Stimulated activated CD8-positive, alpha-beta memory T cell treated with anti-CD3 and anti-CD28 coated beads, Interleukin-4, amount 100 ng/mL, for 48 hours (primary cell): ENCODE measurements at places on chromosomes 6 and 20.

GRCh38 chr6:156645097-156645496 lies 132.1 kb upstream of the ARID1B start:
- no peak for DNase-seq

DNA sequence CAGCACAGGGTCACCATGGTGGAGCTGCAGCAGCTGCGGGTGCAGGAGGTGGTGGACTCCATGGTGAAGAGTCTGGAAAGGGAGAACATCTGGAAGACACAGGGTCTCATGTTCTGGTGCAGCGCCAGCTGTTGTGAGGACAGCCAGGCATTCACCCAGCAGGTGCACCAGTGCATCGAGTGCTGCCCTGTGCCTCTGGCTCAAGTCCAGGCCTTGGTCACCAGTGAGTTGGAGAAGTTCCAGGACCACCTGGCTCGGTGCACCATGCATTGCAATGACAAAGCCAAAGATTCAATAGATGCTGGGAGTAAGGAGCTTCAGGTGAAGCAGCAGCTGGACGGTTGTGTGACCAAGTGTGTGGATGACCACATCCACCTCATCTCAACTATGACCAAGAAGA lies 22.9 kb upstream of the RIPK1 start:
- DNase-seq = no peak

GRCh38 chr6:170129691-170130171 lies 161.1 kb downstream of the DLL1 start:
- peak; percentile 17 for DNase-seq

- no peak for DNase-seq
These were observed 236.0 kb upstream of the STXBP5 start for GRCh38 chr6:146968041-146968760.

GRCh38 chr6:53696341-53696740 lies 30.8 kb upstream of the KLHL31 start:
- no peak for DNase-seq

GRCh38 chr6:328136-328670 lies 35.9 kb downstream of the DUSP22 start:
- peak; percentile 47 for DNase-seq

GRCh38 chr6:13491538-13491937 lies 4.1 kb upstream of the GFOD1 start:
- no peak for DNase-seq
